Stimulated activated CD8-positive, alpha-beta memory T cell treated with anti-CD3 and anti-CD28 coated beads, Interleukin-2, amount 100 ng/mL, for 48 hours (primary cell): ENCODE measurements at places on chromosomes 12 and 14.

- no peak for DNase-seq
Observed at GRCh38 chr12:54051874-54052437, 1.7 kb upstream of the HOXC4 start.

- no peak for DNase-seq
Observed at GRCh38 chr12:115294453-115295133, 610.6 kb upstream of the TBX3 start.

GRCh38 chr12:53868511-53868986 is 70.1 kb upstream of the HOXC13 start:
- DNase-seq = no peak

GRCh38 chr12:2234091-2234490 is 181.3 kb downstream of the CACNA1C start:
- DNase-seq = no peak

DNA sequence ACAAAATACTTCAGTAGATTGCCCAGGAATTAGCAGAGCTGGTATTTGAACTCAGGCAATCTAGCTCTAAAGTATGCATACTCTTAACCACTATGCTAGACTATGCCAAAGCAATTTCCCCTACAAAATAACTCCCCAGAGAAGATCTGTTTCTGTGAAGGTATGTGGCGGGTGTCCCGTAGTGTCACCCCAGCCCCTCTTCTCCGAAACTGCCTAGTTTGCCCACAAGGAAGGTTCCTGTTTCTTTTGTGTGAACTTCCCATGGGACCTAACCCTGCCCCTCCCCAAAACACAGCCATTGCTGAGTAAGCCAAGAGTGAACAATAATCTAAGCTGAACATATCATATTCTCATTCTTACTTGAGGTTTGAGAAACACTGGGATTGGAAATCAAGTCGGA is 15.5 kb upstream of the RAP1B start:
- DNase-seq = no peak
